ENCODE measurements at places on chromosomes 2 and 18.
A peak's percentile ranks its signal among the peaks of the same experiment; 100 is the strongest.

- DNase-seq, result no peak
Observed at GRCh38 chr2:112768432-112768831, 4.0 kb upstream of the CKAP2L start.

DNA sequence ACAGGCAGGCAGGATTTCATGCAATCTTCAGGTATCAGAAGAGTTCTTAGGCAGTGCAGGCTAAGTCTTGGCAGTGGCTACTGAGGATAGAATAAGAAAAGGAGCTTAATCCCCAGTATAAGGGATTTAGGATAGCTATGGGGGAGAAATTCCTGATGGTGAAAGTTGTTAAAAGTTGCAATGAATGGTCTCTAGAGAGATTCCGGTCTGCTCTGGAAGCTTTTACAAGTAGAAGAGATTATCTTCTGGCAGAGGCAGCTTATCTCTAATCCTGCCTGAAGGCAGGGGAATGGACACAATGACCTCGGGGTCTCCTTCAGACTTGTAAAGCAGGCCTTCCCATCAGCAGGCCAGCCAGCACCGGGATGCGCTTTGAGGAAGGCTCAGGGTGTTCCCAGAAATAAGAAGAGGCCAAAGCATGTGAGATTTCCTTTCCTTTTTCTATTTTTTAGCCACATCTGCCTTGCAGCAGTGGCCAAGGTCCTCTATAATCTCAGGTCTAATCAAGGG, 253.9 kb upstream of the KLHL29 start:
- no peak for DNase-seq

DNA sequence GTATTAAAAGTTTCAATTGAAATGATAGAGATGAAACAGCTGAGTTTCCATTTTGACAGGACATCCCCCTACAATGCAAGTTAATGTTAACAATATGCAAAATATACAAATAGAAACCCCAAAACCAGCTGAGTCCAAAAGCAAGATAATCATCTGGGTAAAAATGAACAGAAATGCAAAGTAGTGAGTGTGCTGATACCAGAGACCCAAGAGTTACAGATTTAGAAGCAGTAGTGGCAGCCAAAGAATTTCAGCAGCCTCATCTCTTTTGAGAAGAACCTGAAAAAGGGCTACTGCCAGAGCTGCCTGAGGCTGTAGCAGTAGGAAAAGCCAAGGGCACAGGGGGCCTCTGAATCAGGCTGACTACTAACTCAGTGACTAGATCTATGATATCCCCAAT, 82.6 kb downstream of the THADA start:
- no peak for DNase-seq

DNA sequence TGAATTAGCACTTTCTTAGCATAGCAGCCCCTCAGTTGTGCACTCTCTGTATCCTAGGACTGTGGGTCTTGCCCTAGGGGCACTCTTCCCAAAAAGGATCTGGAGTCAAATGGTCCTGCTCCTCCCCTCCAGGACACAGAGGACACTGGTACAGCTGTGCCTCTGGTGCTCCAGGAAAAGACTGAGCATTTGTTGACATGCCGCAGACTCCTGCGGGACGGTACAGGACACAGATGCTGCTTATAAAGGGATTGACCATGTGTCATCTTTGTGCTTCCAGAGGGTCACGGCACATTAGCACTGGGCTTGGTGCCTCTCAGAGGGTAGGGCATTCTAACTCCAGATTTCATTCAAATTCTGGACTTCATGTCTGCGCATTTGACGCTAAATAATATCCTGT, 110.5 kb downstream of the KLF7 start:
- DNase-seq, result no peak

DNA sequence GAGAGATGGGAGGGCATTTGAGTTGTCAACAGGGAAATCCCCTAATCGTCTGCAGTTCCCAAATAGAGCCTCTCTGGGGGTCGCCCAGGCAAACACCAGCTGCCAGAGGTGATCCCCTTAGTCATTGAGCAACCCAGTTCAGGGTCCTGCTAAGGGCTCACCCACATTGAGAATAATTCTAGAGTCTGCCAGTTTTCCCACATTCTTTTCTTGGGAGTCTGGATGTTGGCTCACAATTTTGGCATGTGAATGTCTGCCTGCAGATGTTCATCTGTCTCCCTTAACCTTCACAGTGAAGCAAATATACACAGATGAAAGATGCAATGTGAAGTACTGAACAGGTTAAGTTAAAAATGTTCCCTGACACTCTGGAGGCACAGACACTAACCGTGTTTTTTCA, 11.4 kb upstream of the SMIM21 start:
- DNase-seq, result no peak

- no peak for DNase-seq
Observed at GRCh38 chr2:210961249-210961648, 404.9 kb downstream of the CPS1 start.

DNA sequence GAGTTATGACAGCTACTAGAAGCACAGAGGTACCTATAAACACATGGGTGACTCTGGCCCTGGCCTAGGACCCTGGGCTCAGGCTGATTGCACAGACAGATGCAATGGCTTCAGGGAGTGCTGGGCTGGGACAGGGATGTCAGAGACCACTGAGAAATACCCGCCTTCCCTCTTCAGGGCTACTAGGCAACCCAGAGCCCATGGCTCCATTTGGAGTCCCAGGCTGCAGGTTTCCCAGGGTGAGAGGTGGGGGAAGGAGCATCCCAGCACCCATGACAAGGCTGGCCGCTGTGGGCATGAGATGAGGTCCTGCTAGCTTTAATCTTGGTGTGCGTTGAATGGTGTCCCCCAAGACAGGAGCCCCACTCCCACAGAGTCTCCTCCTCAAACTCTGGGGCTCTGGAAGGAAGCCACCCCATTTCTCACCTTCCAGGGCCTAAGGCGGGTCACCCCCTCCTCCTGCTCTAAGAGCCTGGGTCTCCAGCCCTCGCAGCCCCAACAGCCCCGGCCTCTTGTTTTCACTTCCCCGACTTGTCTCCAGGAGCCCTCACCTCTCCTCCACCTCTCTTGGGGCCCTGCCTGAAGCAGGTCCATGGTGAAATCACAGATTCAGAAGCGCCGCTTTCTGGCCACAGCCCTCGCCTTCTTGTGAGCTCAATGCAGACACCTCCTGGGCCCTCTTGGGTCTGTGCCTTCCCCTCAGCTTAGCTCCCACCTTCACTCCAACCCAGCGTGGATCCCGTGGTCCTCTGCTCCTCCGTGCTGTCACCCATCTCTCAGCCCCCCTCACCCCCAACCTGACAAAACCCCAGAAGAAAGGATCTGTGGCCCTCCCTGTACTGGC, 41.4 kb downstream of the EMX1 start:
- DNase-seq, result no peak

- DNase-seq, result no peak
Observed at GRCh38 chr2:190343089-190343535, 277 bp upstream of the INPP1 start.

DNA sequence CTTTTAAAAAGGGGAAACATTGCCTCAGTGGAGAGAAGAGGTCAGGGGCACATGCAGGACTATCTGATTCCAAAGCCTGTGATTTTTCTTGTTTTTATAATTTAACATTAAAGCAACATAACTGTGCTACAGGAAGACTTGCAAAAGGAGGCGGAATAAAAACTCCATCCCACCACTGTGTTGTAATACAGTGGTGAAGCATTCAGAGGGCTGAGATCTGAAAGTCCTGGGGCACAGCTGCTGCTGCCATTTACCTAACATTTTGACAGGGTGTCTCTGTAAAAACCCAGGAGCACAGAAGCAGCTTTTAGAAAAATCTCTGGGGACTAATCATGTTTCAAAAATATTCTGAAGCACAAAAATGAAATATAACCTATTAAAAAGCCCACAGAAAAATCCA, 97.6 kb downstream of the GRB14 start:
- no peak for DNase-seq

- no peak for DNase-seq
Observed at GRCh38 chr2:218871345-218872302, 9.0 kb upstream of the WNT10A start.

- DNase-seq, result no peak
Observed at GRCh38 chr2:152063325-152063924, 35.4 kb downstream of the CACNB4 start.

DNA sequence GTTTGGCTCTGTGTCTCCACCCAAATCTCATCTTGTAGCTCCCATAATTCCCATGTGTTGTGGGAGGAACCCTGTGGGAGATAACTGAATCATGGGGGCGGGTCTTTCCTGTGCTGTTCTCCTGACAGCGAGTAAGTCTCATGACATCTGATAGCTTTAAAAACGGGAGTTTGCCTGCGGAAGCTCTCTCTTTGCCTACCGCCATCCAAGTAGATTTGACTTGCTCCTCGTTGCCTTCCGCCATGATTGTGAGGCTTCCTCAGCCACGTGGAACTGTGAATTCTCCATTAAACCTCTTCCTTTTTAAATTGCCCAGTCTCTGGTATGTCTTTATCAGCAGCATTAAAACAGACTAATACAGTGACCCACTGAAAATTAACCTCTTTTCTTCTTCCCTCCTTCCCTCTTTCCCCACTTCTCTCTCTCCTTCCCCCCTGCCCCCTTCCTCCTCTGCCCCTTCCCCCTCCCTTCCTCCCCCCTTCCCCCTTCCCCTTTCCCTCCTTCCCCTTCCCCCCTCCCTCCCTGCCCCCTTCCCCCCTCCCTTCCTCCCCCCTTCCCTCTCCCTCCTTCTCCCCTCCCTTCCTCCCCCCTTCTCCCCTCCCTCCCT, 818.8 kb downstream of the SLC4A3 start:
- DNase-seq, result no peak

GRCh38 chr2:70921839-70922234, 13.9 kb upstream of the ATP6V1B1 start:
- no peak for DNase-seq

GRCh38 chr2:46072101-46072820, 224.9 kb upstream of the EPAS1 start:
- no peak for DNase-seq

DNA sequence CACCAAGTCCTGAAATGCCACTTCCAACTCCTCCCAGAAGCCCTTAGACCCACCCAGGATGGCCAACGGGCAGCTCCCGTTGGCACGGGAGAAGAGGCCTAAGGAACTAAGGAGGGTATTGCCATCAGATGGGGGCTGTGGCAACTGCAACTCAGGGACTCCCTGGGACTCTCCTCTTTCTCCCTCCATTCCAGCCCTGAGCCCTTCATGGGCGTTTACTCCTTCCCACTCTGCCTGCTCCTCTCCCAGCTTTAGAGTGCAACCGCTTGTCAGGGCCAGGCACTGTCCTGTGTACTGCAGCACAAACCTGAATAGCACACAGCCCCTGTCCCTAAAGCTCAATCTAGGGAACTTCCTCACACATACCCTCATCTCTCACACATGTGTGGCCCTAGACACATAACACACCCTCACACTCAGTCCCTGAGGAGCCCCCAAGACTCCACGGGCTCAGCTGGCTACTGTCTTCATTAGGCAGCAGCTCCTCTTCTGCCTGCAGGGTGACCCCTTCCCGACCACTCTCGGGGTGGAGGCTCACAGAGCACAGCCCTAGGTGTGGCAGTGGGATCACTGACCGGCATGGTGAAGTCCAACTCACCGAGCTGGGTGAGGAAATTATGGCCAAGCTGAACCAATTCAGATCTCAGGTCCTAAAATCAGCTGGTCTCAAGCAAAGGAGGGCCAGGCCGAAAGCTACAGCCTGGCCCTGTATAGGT, 316.3 kb downstream of the CELF4 start:
- no peak for DNase-seq

DNA sequence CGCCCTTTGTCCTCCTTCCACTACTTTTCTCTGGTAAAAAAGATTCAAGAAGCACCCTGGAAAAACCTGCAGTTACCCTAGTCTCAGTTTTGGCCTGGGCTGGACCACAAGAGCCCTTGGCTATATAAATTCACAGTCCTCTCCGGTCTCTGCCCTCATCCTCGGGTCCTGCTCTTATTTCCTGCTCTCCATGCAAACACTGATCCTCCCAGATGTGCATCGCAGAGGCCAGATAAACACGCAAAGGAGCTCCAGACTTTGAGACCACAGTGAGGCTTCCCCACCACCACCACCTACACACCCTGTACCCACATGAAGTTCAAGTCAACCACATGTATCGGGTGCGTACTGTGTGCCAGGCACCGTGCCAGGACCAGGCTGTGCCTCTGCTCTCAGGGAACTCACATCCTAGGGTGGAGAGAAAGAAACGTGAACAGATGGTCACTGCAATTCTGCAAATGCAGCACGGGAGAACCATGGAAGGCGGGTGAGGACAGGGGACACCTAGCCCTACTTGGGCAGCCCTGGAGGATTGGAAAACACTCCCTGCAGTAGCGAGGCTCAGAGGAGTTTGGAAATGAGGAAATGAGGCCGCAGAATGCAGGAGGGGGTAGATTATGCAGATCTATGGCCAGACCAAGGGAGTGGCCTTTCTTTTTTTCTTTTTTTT, 7.4 kb downstream of the CTDSP1 start:
- peak; percentile 66 for DNase-seq

GRCh38 chr18:68984342-68984741, 186.5 kb downstream of the CCDC102B start:
- no peak for DNase-seq

DNA sequence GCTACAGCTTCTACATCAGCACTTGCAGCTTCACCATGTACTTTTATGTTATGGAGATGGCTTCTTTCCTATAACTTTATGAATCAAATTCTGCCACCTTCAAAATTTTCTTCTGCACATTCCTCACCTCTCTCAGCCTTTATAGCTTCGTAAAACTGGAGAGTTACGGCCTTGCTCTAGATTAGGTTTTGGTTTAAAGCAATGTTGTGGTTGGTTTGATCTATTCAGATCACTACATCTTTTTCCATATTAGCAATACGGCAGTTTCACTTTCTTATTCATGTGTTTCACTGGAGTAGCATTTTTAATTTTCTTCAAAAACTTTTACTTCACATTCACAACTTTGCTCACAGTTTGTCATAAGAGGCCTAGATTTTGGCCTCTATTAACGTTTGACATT, 242.9 kb upstream of the GYPC start:
- no peak for DNase-seq

DNA sequence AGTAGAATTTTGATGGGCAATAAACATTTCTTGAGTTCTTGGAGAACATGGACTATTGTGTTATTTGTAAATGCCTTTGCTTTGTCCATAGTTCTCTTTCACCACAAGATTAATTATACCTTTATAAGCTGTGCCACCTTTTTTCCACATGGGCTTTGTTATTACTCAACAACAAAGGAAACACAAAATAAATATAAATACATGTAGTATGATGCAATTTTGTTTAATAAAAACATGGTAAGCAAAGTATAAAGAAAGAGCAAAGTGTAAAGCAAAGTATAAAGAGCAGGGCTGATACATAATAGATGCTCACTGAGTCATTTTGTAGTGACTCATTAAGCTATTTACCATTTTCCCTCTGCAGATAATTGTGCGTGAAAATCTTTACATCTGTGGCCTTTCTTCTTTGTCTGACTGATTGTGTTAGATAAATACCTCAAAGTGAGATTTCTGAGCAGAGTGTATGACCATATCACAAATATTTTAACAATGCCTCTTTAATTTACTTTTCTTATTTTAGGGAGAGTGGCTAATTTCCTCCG, 80.9 kb downstream of the CERS6 start:
- no peak for DNase-seq

DNA sequence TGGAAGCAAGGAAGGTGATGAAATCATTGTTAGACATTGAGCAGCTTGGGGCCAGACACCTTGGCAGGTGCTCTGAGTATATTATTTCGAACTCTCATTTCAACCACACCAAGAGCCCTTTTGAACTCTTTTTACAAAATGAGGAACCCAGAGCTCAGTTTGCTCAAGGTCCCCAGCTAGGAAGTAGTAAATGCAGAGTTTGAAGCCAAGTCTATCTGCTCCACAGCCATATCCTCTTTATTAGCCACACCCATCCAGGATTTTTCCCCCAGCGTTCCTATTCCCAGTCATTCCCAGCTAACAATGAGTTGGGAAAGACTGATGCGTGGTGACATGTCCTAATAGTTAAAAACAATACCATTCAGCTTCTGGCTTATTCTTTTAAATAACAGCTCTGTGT, 40.2 kb downstream of the SEMA4F start:
- no peak for DNase-seq

- no peak for DNase-seq
Observed at GRCh38 chr18:12420821-12421421, 13.2 kb downstream of the PRELID3A start.
